ENCODE measurements at places on chromosomes 2 and 18.

- DNase-seq, result peak; percentile 17
These were observed 201.4 kb downstream of the SOCS6 start for GRCh38 chr18:70489986-70490933.

GRCh38 chr2:241313543-241314095, 1.9 kb downstream of the HDLBP start:
- DNase-seq, result no peak

GRCh38 chr2:97967216-97967592, 28.5 kb downstream of the TMEM131 start:
- DNase-seq, result no peak

- peak; percentile 21 for DNase-seq
These were observed 662 bp downstream of the ACVR2A start for GRCh38 chr2:147845411-147845971.

DNA sequence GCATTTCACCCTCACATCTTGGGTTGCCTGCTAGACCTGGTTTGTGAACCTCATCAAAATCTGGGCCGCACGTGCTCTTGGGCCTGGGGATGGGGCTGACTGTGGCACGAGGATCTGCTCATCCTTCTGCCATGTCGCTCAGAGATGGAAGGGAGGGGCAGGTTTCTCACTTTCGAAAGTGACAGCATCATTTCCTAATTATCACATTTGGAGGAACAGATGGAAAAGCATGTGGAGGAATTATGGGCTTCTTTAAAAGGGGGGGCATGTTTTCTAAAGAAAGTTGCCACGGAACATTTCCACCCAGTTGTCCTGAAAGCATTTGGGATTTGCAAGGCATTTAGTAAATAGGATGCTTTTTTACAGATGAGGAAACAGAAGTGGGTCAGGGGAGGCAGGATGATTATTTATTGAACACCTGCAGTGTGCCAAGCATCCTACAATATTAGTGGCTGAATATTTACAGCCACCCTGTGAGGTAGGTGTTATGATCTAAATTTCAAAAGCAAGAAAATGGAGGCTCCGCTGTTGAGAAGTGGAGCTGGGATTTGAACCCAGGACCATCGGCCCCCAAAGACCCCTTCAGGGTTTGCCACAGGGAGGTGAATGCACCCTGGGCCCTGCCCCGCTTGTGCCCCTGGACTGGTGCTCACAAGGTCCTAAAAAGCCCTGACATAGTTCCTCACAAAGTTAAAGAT, 104.2 kb upstream of the MYCN start:
- DNase-seq, result no peak

GRCh38 chr2:164717000-164717803, 95.9 kb upstream of the GRB14 start:
- no peak for DNase-seq

DNA sequence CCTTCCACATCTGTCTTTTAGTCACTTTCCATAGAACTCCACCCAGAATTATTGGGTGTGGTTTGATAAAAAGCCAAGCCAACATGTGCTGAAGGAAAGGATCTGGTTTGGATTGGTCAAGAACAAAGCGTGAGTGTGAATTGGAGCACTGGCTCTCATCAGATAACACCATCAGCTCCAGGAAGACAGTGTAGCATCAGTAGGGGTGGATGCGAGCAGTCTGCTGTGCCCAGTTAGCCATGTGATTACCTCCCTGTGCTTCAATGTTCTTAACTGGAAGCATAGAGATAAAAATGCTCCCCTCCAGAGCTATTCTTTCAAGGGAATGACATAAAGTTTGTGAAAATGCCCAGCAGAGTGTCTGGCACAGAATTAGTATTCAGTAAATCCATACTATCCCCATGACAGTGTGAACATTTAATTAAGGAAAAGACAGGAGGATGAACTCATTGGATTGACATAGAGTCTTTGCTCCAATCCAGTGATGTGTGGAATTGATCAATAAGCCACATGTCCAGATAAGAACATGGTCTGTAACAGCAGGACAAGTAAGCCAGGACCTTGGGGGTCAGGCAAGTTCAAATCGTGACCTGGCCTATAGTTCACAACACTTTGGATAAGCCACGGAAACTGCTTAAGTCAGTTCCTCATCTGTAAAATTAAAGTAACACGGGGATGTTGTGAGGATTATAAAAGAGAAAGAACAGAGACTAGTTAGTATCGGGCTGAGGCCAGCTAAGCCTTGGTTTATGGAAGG, 68.0 kb downstream of the FAM124B start:
- DNase-seq, result no peak

DNA sequence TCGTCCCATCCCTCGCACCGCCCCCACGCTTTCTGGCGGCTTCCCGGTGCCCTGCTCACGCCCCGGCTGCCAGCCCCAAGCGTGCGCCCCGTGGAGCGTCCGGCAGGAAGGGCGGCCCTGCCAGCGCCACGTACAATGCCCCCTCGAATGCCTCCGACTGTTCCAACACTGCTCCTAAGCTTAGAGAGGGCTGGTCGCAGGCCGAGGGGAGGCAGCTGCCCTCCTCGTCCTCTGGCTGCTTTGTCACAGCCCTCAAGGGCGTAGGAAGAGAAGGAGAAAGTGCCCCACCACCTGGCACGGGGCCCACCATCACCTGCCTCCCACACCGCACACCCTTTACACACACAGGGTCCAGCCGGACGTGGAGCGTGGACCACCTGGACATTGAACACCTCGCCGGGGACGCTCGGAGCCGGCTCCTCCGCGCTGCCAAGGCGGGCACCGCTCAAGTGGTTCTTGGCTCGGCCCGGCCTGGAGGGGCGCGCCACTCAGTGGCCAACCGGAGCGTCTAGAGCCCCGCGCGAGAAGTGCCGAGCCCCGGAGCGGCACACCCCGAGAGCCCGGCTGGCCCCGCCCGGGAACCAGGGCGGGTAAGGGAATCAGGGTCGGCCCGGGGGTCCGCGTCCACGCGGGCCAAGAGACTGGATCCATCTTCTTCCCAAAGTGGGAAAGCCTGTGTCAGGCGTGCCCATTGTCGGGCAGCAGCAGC, 830 bp downstream of the DNER start:
- no peak for DNase-seq

GRCh38 chr2:7180638-7181370, 263.6 kb downstream of the RNF144A start:
- no peak for DNase-seq

DNA sequence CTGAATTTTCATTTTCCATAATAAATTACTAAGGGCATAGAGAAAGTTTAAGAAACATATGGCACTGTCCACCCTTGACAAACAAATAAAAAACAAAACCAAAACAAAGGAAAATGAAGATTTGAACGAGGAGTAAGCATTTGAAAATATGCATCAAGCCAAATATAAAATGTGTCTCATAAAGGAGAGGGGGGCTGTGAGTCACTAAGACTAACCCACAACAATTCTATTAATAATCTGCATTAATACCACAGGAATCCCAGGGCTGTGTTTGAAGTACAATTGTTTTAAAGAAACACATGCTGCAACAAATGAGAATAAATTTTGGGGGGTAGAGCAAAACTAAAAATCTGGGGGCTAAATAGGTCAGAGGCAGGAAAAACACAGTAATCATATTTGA, 53.8 kb upstream of the STK17B start:
- DNase-seq, result no peak
